Stimulated activated CD8-positive, alpha-beta memory T cell treated with anti-CD3 and anti-CD28 coated beads, Interleukin-4, amount 100 ng/mL, for 4 hours (primary cell): ENCODE measurements at places on chromosomes 3 and 15.

GRCh38 chr3:126731044-126731443, 27.0 kb downstream of the CHCHD6 start:
- DNase-seq: no peak

GRCh38 chr3:114442246-114442645, 148.4 kb downstream of the TIGIT start:
- DNase-seq: no peak

- DNase-seq: no peak
These were observed 173.5 kb downstream of the ZIC1 start for GRCh38 chr3:147582642-147583041.

- no peak for DNase-seq
These were observed 2.5 kb downstream of the PRTG start for GRCh38 chr15:55740359-55740878.

DNA sequence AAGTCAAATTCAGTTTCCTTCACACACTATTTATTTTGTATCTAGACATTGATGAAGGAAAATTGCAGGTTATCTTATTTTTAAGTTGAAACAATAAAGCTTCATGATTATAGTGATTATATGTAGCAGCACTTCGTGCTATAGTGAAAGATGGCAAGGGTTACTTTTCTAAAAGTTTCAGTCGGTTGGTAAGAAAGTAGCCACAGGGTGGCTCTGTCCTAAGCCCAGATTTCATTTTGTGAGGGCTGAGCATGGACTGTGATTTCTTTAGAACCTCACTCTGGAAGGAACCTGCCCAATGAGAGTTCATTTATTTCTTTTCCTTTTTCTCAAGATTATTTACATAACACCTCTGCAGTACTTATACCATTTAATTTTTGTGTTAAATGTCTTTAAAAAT, 66.5 kb downstream of the NME9 start:
- DNase-seq: no peak

GRCh38 chr3:171384101-171384891, 75.9 kb downstream of the TNIK start:
- DNase-seq: no peak

GRCh38 chr3:161737171-161737570, 240.6 kb downstream of the OTOL1 start:
- DNase-seq: no peak

GRCh38 chr3:100496711-100497261, 4.4 kb downstream of the TMEM45A start:
- no peak for DNase-seq

- DNase-seq: no peak
These were observed 70.5 kb downstream of the CHSY1 start for GRCh38 chr15:101181349-101181748.

DNA sequence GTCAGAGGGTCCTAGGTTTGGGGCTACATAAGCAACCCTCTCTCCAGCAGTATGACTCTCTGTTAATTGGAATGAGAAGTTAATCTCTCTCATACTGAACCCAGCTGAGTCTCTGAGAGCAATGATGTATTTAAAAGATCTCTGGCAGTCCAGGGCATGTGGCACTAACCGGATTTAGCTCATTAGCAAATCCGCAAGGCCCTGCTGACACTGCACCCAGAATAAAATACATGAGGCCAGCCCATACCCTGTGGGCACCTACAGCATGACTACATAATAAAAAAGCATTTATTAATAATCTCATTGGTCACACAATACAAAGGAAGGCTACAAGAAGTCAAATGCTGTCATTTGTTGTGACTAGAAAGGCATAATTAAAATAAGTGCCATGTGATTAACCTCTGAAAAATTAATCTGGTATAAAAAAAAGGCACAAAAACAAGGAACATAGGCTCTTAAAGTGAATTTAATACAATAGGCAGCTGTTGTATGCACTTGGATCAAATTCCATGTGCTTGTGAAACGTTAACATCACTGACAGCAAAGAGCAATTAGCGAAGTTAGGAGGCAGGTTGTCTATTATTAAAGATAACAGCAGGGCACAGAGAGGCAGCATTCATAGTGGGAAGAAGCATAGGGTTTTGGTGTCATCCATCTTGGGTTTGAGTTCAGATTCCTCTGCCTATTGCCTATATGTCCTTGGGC, 381.2 kb downstream of the WDR72 start:
- no peak for DNase-seq

- DNase-seq: no peak
These were observed 116.9 kb downstream of the ALDH1A2 start for GRCh38 chr15:57948351-57949289.

GRCh38 chr3:50154840-50155490, at the start of gene SEMA3F:
Gene SEMA3F (plus strand): TSS chr3:50155324. CDS start chr3:50159623, 4,299 bp downstream.
- peak; percentile 20 for DNase-seq

DNA sequence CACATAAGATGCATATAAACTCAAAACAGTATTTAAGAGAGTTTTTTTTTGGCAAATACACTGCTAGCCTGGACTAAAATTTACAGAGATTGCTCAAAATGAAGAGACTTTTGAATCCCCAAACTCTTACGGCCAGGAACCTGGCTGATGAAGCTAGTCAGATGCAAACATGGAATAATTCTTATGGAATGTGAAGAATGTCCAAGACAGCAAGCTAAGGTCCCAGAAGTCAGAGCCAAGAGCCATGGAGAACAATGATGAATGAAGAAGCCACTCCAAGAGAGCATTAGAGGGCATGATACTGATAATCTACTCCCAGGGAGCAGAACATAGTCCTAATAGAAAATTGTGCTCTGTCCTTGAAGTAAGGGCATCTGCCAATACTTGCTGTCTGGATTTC, 705.5 kb downstream of the DIPK2A start:
- no peak for DNase-seq

- DNase-seq: no peak
These were observed 55.4 kb downstream of the PSMD6 start for GRCh38 chr3:63967675-63968611.

- no peak for DNase-seq
These were observed 209.7 kb downstream of the WDR72 start for GRCh38 chr15:53549697-53550305.

DNA sequence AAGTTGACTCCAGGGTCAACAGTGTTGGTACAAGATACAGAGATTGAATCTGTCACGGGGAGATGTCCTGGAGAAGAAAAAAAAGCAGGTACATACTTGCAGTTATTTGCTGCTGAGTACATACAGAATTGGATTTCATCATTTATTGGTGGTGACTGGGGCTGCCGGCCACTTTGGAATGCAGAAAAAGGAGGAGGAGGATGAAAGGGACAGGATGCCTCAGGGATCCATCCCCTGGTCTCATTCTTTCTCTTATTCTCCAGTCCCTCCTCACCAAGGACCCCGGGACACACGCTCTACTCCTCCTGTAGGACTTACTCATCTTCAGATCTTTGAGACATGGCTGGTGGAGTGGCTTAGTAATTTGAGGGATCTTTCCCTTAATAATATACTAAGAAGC, 30.0 kb upstream of the MEIS2 start:
- DNase-seq: no peak

DNA sequence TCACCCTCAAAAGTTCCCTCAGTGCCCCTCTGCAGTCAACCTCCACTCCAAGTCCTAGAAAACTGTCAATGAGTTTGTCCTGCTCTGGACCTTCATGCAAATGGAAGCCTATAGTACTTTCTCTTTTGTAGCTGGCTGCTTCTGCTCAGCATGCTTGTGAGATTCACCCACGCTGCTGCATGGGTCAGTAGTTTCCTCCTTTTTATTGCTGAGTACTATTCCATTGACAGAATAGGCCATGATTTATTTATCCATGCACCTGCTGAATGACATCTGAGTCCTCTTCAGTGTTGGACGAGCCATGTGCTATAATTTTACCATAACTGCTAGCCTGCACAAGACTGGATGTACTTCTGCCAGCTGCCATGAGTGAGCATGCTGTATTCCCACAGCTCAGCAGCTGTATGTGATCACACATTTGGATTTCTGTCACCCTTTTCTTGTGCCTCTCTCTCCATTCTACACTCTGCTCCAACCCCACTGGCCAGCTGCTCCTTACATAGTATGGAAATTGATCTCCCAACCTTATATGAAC, 26.3 kb downstream of the CDCP1 start:
- DNase-seq: no peak

GRCh38 chr3:105518806-105519418, 152.2 kb downstream of the ALCAM start:
- DNase-seq: no peak

DNA sequence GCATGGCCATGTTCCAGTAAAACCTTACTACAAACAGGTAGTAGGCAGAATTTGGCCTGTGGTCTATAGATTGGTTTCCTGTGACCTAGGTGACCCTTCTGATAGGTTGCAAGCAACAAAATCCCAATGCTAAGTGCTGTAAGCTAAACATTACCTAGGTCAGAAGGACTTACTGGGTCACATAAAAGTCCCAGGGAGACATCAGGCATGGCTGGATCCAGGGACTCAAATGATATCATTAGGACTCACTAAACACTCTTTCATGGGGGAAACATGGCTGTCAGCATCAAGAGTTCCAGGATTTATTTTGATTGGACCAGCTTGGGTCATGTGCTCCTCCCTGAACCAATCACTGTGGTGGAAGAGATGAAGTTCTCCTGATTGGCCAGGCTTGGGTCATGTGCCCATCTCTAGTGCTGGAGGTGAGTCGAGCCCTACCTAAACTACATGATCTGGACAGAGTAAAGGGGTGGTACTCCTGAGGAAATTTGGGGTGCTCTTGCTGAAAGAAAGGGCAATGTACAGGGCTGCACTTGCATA, 16.8 kb upstream of the SLC6A1 start:
- DNase-seq: no peak

DNA sequence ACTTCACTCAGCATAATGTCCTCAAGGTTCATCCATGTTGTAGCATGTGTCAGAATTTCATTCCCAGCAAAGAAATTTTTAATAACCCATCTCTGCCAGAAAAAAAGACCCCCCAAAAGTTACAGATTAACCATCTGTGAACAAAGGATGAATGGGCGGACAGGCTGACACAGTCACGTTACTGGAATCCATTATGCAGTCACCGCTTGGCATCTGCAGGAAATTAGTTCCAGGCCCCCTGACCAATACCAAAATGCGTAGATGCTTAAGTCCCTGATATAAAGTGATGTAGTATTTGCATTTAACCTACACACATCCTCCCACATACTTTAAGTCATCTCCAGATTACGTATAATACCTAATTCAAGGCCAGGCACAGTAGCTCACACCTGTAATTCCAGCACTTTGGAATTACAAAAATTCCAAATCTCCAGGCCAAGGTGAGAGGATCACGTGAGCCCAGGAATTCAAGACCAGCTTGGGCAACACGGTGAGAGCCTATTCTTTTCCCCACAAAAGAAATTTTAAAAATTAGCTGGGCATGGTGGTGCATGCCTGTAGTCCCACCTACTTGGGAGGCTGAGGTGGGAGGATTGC, 1.5 kb upstream of the SLC12A8 start:
- DNase-seq: no peak

GRCh38 chr3:185760550-185760949, 64.3 kb downstream of the IGF2BP2 start:
- no peak for DNase-seq

DNA sequence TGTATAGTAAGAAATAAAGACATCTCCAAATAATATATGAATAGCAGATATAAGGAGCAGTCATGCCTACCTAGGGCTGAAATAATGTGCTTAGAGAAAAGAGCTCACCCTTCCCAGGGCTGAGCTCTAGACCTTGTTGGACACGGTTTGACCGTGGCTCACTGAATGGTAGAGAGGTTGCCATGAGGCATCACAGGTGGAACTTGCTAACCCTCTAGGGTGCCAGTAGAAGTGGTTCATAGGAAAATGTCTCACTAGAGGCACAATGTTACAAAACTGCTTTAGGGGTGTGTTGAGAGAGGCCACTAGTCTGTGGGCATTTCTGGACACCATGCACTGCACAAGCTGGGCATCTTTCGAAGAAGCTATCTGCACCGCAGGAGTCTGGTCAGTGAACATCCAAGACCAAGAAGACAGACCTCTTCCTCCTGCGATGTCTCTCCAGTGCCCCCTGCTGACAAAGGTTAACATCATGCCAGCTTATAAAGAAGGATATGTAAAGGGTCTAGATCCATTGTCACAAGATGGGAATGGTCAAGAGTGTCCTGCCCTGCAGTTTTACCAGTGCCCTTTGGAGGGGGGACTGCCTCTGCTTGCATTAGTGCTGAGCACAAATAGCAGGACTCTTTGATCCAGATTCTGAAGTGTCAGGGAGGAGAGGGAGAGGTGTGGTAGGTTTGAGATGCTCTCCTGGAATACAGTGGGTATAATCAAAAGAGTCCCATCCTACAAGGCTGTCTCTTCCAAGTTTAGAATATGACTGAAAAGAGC, 266.8 kb downstream of the ZNF385D start:
- DNase-seq: no peak

GRCh38 chr3:45332901-45333407, 55.4 kb upstream of the LARS2 start:
- no peak for DNase-seq

DNA sequence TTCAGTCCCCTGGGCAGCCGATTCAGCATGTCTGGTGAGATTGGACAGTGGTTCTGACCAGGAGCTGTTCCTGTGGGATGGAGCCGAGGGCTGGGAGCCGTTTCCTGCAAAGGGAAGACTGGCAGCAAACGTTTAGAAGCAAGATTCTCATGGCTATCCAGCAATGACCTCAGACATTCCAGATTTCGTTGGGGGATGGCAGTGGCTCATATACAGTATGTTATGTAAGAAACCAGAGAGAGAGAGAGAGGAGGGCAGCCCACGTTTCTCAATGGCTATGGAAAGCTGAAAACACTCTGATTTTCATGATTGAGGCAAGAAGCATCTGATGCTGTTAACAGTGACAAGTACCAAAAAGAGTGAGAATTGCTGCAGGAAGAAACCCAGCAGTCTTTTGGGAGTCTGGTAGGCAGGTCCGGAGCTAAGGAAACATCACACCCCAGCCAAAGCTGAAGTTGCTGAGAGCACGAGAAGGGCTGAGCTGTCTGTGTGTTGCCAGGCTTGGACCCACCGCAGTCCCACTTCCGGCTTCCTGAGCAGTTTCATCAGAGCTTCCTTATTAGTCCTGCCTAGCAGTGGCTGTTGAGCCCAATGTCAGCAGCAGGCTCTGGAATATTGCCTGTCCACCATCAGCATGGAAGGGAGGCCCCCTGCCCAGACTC, 25.6 kb upstream of the VPS8 start:
- DNase-seq: no peak

GRCh38 chr15:27815035-27815434, 284.1 kb downstream of the OCA2 start:
- DNase-seq: no peak
